ENCODE measurements at places on chromosomes 12 and 14. TPM values are rescaled to one million over a fixed set of nuclear protein-coding genes. Genes with fewer than 3 reads are reported as not detected.

Gene DNAJC22
- total RNA-seq: 0.21 TPM

Gene PIK3C2G
- total RNA-seq: 0.13 TPM

Gene COL2A1
- total RNA-seq: not detected

Gene NINJ2
- total RNA-seq: 18.0 TPM

Gene VPS37B
- 35.8 TPM for total RNA-seq

Gene IL26
- total RNA-seq: not detected

DNA sequence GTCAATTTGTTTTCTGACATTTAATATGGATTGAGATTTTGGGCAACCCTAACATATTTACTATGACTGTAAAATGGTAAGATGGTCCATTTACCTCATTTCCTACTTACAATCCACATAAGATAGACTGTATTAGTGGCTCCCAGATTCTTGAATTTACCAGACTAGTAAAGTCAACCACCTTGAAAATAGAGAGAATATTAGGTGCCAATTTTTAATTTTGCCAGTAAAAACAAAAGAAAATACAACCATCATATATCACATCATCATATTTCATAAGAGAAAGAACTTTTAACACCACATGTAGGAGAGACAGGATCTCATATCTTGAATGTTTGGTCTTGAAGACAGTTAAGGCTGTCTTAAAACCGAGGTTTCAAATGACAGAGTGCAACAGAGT, 7.7 kb upstream of the FBLN5 start:
- H3K4me1 ChIP-seq: no peaks in the 10 kb centered on the region
- no peak overlapping the region for H3K4me3 ChIP-seq
- H3K27me3 ChIP-seq: no peaks in the 10 kb centered on the region
- no peaks in the 10 kb centered on the region for H3K36me3 ChIP-seq
- no peak overlapping the region for H3K27ac ChIP-seq
- DNase-seq: no peak
